ENCODE measurements at places on chromosomes 2 and 18. TPM values are rescaled to one million over a fixed set of nuclear protein-coding genes. Genes with fewer than 3 reads are reported as not detected.

The TBC1D8 gene
- 15.7 TPM for polyA plus RNA-seq

The BOLL gene
- polyA plus RNA-seq = not detected

GRCh38 chr2:235333076-235333475 is 160.8 kb upstream of the AGAP1 start:
- no peak for DNase-seq

GRCh38 chr2:230939066-230939591 is 14.1 kb upstream of the GPR55 start:
- no peak for DNase-seq

DNA sequence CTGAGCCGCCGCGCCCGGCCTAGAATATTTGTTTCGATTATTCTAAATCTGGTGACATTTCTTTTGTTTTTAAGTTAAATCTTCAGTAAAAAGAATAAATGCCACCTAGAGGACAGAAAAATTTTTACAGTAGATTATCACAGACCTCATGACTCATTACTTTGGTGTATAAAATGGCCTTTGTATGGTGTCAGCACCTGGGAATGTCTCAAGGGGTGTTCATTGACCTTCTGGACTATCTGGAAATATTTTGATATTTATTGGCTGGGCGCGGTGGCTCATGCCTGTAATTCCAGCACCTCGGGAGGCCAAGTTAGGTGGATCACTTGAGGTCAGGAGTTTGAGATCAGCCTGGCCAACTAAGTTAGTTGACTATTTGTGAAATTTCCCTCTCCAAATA is 30.3 kb upstream of the SLC30A6 start:
- peak; percentile 4 for DNase-seq

The PROKR1 gene
- polyA plus RNA-seq = not detected

GRCh38 chr2:105712166-105712915 is 32.4 kb upstream of the NCK2 start:
- DNase-seq = no peak

- DNase-seq = peak; percentile 46
These were observed 325.1 kb downstream of the RND3 start for GRCh38 chr2:150162241-150162942.

GRCh38 chr2:196274387-196274809 is 103.0 kb upstream of the STK17B start:
- DNase-seq = peak; percentile 33

DNA sequence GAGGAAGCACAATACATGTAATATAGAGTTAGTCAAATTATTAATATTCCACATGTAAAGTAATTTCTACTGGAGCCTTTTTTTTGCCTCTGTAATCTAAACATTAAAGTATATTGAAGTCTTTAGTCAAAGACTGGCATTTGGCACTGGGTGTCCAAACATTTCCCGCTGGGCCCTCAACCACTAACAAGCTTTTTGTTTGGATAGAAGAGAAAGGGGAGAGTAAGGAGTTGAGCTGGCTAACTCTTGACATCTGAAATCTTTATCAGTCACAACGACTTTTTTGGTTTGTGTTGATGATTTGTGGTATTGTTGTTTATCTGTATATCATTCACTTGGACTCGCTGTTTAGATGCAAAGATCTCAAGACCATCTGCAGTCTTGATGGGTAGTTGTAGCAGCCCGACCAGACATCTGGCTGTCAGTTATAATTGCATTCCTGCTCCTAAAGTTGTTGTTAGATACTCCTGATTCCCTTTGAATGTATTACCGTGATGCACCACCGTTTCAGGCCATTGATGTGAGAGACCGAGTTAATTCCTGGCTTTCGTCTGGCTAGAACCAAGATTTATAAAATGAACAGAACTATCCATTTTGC is 379.6 kb downstream of the MTX2 start:
- DNase-seq = no peak

The OR6B2 gene
- not detected for polyA plus RNA-seq

The RNF152 gene
- polyA plus RNA-seq = 0.56 TPM

- peak; percentile 77 for DNase-seq
These were observed 304.0 kb downstream of the LPIN1 start for GRCh38 chr2:12050396-12050795.

Measured in brain (organoid and tissue), 16 donors.